ENCODE measurements at places on chromosomes 11 and 22.

GRCh38 chr11:61695917-61696316 is 15.7 kb downstream of the DAGLA start:
- DNase-seq: peak; percentile 92

DNA sequence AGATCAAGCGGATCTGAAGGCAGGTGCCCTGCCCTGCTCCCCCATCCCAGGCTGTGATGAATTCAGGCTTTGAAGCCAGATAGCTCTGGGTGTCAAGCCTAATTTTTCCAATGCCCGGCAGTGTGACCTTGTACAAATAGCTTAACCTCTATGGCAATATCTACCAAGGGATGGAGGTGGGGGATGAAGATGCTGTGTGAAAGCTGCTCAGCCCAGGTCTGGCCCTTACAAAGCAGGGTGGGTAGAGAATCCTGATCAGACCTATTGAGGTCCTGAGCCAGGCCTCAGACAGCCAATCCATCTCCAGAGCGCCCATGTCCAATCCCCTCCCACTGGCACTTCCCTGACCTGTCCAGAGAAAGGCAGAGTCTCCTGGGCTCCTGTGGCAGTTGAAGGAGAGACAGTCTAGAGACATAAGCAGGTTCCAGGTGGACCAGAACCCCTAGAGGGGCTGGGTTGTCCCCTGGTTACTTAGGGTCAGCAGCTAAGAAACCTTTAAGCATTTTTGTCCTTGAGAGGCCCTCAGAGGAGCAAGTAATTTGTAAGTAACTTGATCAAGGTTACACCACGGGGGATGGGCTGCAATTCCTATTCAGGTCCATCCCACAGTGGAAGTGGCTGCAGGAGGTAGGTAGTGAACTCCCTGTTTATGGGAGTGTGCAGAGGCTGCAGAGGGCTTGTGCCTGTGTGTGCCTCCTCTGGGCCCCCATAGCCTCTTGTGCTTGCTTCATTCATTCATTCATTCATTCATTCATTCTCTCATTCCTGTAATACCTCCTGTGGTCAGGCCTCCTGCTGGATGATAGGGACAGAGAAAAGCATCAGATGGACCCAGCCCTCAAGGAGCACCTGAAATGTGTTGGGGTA is 10.4 kb downstream of the P2RY2 start:
- DNase-seq: no peak

GRCh38 chr11:66363805-66364535 is 7.6 kb downstream of the SLC29A2 start:
- no peak for DNase-seq

DNA sequence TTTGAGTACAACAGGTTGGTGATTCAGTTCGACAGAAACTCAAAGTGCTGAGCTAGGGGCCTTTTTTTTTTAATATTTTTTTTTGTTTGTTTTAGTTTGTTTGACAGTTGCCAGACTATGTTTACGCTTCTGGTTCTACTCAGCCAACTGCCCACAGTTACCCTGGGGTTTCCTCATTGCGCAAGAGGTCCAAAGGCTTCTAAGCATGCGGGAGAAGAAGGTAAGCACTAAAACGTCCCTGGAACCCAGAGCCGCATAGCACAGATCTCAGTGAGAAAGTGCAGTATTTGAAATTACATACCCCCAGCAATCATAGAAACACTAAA is 649 bp downstream of the PRRG4 start:
- no peak for DNase-seq

- DNase-seq: no peak
These were observed 45.9 kb downstream of the TBX1 start for GRCh38 chr22:19806213-19807160.

- no peak for DNase-seq
These were observed 778 bp upstream of the PAK1 start for GRCh38 chr11:77474684-77475060.

All from SJSA1 (cell line).